EL (cell line): ENCODE measurements at places on chromosomes 16 and 17.

DNA sequence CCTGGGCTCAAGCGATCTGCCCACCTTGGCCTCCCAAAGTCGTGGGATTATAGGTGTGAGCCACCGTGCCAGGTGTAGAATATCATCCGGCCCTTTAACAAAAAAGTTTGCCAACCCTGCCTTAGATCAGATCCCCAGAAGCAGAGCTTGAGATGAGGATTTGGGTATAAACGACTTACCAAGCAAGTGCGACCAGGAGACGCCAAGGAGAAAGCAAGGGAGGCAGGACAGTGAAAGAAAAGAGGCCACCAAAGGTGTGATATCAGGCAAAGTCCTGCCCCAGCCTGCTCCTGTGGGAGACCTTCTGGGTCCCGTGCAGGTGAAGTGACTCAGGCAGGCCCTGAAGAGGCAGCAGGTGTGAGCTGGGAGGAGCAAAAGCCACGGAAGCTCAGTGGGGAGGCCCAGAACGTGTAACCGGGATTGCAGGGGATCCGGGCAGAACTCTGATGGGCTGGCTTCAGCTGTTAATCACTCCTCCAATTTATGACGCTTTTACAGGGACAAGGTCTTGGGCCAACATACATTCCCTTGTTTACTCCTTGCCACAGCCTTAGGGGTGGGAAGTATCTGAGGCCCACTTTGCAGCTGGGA is 14.1 kb upstream of the CALB2 start:
- DNase-seq: no peak

DNA sequence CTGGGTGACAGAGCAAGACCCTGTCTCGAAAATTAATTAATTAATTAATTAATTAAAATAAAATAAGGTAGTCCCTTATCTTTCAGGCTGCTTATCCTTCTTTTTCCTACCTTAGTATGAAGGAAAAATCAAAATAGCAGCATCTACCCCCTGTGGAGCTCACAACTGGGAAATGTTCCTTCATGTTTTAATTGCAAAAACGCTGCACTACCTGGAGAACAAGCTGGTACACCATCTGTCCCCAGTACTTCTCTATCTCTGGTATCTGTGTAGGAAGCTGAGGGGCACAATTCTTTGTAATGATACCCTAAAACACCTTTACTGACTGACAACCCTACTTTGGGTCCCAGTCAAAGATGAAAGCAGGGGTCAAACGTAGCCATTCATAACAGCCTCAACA is 55.1 kb upstream of the MNT start:
- DNase-seq: no peak

DNA sequence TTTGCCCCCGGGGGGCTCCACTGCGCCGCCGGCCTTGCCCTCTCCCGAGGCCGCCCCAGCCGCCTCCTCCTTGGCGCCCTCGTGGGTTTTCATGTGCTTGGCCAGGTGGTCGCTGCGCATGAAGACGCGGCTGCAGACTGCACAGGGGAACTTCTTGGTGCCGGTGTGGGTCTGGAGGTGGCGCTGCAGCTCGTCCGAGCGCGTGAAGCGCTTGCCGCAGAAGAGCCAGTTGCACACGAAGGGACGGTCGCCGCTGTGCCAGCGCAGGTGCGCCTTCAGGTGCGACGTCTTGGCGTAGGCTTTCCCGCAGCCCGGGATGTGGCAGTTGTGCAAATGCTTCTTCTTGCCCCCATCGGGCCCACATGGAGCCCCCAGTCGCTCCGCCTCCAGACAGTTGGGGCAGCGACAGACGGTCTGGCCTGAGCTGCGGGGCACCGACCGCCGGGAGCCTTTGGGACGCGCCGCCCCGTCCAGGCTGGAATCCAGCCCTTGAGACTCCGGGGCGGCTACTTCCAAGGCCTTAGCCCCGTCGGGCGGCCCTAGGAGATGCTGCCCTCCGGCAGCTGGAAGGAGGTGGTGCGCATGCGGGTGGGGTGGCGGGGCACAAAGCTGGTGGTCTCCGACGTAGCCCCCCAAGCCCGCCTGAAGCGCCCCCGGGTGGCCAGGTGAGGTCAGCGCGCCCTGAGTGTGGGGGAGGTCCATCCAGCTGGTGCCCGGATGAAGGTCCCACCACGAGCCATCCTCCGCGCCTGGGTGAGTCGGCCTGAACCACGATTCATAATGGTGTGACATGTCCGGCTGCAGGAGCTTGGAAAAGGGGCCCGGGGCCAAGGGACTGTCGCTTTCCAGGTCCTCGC is 3.4 kb downstream of the SP6 start:
- DNase-seq: no peak

- DNase-seq: peak; percentile 52
These were observed 4.7 kb downstream of the NOD2 start for GRCh38 chr16:50697881-50698767.

GRCh38 chr17:41814195-41814594 is 1.4 kb downstream of the FKBP10 start:
- peak; percentile 39 for DNase-seq

DNA sequence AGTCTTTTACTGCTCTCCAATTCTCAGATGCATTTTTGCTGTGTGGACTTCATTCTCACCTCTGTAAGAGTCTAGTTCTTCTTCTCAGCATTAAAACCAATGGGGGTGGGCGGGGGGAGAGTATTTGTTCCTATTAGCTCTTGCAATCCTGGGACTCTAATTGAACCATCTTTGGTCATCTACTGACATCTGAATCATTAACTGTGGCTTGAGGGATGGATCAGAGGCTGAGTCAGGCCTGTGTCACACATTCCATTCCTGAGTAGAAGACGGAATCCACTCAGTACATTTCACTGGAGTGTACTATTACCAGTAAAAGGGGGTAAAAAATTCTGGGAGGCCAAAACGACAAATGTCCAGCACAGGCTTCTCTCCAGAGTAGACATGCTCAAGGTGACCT is 12.8 kb upstream of the ZNF23 start:
- peak; percentile 95 for DNase-seq

- DNase-seq: no peak
These were observed 3.4 kb upstream of the CBX2 start for GRCh38 chr17:79774561-79774975.

- DNase-seq: no peak
These were observed 21.1 kb upstream of the NUP93 start for GRCh38 chr16:56708525-56709442.

DNA sequence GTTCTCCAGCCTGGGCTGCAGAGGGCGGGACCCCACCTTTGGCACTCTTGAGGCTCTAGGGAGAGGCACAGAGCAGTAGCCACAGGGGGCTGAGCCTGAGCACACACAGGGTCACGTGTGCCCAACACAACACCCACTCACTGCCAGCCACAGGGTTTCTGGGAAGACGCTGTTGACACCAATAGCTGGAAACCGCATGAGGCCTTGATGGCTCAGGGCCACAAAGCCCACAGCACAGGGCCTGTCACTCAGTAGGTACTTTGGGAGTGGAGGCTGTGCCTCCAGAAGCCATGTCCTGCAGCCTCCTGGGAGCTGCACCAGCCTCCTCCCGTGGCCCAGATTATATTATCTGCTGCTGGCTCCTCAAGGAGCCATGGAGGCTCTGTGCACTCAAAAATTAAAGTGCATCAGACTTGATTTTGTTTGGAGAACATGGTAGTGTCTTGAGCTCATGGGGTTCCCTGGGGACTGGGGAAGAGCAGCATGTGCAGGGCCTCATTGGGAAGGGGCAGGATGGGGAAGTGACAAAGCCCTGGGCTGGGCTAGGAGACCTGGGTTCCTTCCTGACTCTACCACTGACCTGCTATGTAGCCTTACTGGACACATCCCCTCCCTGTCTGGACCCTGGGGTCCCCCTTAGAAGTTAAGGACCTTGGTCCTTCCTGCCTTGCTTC is 12.5 kb upstream of the SREBF1 start:
- DNase-seq: no peak

GRCh38 chr16:1745181-1745899 is 26.0 kb downstream of the NME3 start:
- peak; percentile 97 for DNase-seq

DNA sequence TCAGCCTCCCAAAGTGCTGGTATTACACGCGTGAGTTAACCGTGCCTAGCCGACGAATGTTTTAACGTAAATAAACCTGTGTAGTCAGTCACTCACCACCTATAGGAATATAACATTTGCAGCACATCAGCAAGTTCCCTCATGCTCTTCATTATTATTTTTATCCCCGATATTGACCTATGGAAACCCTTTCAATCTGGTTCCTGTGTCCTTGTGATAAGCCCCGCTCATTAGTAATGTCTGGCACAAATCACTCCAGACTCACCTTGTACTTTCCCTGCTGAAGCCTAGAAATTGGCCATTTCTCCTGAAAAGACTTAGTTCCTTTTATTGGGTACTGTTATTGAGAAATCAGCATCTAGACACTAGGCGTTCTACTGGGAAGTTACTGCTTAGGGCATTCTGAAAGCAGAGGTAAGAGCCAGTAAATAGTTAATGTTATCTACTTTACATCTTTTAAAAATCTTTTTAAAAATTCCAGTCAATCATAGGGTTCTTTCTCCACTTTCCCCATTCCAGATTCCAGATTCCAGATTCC is 1.5 kb upstream of the PHKG2 start:
- DNase-seq: no peak

- no peak for DNase-seq
These were observed 263.0 kb upstream of the RPL38 start for GRCh38 chr17:73940511-73940910.

GRCh38 chr16:31364421-31364820 is 9.4 kb downstream of the ITGAX start:
- no peak for DNase-seq

- peak; percentile 32 for DNase-seq
These were observed 152.1 kb downstream of the PMP22 start for GRCh38 chr17:15112846-15113617.

GRCh38 chr17:39213852-39214251 is 11.9 kb downstream of the STAC2 start:
- peak; percentile 62 for DNase-seq

GRCh38 chr16:51431517-51432241 is 280.6 kb upstream of the SALL1 start:
- DNase-seq: peak; percentile 93

DNA sequence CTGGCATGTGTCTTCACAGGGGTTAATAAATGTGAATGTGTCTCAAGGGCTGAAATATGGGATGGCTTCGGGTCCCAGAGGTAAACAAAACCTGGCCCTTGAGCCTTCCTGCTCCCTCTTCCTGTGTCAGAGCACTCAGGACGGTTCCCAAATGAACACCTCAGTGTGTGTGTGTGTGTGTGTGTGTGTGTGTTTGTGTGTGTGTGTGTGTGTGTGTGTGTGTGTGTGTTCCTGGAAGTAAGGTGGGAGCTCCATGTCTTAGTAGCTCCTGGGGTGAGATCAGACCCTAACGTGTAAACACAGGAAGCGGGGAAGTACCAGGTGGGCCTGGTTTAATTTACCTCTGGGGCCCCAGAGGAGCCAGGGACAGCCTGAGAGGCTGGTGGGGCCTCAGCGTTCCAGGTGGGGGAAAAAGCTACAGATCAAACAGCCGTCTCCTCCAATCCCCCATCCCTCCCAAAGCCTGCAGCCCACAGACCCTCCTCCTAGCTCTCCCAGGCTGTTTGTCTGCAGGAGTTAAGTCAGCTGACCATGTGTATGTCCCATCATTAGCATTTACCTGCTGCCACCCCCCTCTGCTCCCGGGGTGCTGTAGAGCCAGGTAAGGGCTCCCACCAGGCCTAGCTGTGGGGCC is 6.1 kb downstream of the KIF19 start:
- DNase-seq: no peak

DNA sequence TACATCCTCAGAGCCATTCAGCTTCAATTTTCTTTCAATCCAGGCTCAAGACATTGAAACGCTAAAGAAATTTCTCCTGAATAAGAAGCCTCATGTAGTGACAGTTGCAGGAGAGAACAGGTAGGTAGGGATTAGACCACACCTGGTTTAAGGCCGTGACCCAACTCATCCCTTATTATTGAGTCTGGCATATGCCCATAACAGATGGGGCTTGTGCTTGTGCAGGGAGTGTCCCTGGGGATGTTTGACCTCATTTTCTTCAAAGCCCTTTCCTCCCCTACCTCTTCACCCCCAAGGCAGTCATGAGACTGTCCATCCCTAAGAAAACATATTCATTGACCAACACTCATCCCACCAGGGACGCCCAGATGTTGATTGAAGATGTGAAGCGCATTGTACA is 24.3 kb downstream of the SUPT6H start:
- no peak for DNase-seq

DNA sequence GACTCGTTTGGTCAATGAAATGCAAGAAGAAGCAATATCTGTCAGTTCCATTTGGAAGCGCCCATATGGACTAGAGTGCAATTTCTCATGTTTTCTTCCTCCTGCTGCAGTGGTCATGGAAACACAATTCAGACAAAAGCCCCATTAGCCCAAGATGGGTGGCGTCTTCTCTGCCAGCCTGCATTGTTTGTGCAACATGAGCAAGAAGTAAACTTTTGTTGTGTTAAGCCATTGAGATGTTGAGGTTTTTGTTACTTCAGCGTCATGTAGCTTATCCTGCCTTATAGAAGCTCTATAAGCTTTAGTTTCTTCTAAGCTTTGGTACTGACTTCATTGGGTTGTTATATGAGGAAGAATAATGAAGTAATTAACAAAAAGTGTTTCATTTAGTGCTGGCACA is 137.4 kb downstream of the NPIPB5 start:
- DNase-seq: no peak

- no peak for DNase-seq
These were observed 211.5 kb downstream of the SOX9 start for GRCh38 chr17:72332367-72332766.

GRCh38 chr17:7560172-7561027 is 1.3 kb upstream of the SENP3 start:
- DNase-seq: peak; percentile 64
